Trophoblast cell (in vitro differentiated cells and primary cell): ENCODE measurements at places on chromosomes 5 and 9.
A peak's percentile ranks its signal among the peaks of the same experiment; 100 is the strongest.

- no peak for DNase-seq
- H3K4me3 ChIP-seq: no peak overlapping the region
- H3K36me3 ChIP-seq: no peaks in the 10 kb centered on the region
Measured at GRCh38 chr5:178370102-178370501, 137.5 kb upstream of the PHYKPL start.

- no peak for DNase-seq
- no peaks in the 10 kb centered on the region for H3K4me1 ChIP-seq
- no peaks in the 10 kb centered on the region for H3K36me3 ChIP-seq
- no peaks in the 10 kb centered on the region for H3K27me3 ChIP-seq
Measured at GRCh38 chr5:77563475-77563874, 71.4 kb upstream of the WDR41 start.

- H3K4me1 ChIP-seq: no peaks in the 10 kb centered on the region
- no peaks in the 10 kb centered on the region for H3K27me3 ChIP-seq
- peak; percentile 46 for DNase-seq
- H3K4me3 ChIP-seq: no peak overlapping the region
- H3K36me3 ChIP-seq: no peaks in the 10 kb centered on the region
- no peak overlapping the region for H3K27ac ChIP-seq
Measured at GRCh38 chr5:123937230-123937629, 425.3 kb downstream of the CSNK1G3 start.

DNA sequence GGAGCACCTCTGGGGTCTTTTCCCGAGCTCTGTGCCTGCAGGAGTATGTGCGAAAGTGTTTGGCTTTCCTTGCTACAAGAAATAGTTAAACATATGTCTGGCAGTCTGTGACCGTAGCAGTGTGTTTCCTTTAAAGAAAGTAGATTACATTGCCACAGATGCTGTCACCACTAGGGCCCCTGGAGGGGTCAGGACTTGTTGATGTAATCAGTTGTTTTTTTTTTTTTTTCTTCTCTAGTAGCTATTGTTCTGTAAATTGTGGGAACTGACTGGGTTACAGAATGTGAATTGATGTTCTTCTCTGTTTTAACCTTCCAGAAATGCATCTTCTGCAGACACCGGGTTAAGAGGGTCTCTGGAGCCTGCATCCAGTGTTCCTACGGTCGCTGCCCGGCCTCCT is 345.6 kb downstream of the KDM4C start:
- H3K4me1 ChIP-seq: peaks cover 18% of the 10 kb centered on the region
- DNase-seq: no peak
- H3K27ac ChIP-seq: peak overlapping the region; percentile 93
- H3K27me3 ChIP-seq: no peaks in the 10 kb centered on the region
- no peak overlapping the region for H3K4me3 ChIP-seq
- no peaks in the 10 kb centered on the region for H3K36me3 ChIP-seq

GRCh38 chr9:79572032-79572607 is 355 bp downstream of the TLE4 start:
- peak overlapping the region; percentile 95 for H3K4me3 ChIP-seq
- peak overlapping the region; percentile 89 for H3K27ac ChIP-seq

DNA sequence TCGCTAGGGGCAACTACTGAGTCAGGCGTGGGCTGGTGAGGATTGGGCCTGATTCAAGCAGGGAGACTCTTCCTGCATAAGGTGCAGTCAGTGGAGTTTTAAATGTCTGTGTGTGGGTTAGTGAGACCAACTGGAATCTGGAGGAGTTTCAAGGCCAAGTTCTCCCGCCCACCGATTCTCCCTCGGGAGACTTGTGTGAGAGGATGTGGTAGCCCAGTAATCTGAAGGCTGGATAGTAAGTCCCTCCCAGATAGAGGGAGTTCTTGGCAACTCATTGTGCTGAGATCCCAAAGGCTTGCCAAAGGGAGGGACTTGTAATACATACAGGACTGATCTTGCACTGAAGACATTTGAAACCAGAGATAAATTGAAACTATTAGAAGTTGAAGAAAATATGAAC is 51.8 kb downstream of the WDR36 start:
- no peak overlapping the region for H3K27ac ChIP-seq
- no peaks in the 10 kb centered on the region for H3K4me1 ChIP-seq
- DNase-seq: no peak
- H3K4me3 ChIP-seq: no peak overlapping the region

GRCh38 chr5:73446631-73447529 is 1.7 kb downstream of the FOXD1 start:
- no peak for DNase-seq
- peaks cover 21% of the 10 kb centered on the region for H3K4me1 ChIP-seq
- H3K27me3 ChIP-seq: peaks cover 70% of the 10 kb centered on the region
- H3K4me3 ChIP-seq: peak overlapping the region; percentile 63
- H3K36me3 ChIP-seq: no peaks in the 10 kb centered on the region

DNA sequence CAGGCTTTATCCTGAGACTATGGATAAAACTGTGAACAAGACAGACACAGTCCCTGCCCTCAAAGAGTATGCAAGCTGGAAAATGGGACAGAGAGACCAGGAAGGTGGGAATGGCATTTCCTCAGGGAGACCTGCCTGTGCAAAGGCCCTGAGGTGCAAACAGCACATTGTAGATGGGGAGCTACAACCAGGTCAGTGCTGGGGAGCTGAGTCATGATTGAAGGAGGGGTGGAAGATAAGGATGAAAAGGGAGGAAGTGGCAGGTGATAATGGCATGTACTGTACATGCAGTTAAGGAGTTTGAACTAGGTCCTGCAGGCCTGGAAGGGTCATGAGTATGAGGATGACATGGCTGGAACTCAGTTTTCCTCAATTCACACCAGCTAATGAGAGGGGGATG is 75.5 kb upstream of the BOD1 start:
- no peak overlapping the region for H3K4me3 ChIP-seq
